ENCODE measurements at places on chromosomes 6 and 20.

DNA sequence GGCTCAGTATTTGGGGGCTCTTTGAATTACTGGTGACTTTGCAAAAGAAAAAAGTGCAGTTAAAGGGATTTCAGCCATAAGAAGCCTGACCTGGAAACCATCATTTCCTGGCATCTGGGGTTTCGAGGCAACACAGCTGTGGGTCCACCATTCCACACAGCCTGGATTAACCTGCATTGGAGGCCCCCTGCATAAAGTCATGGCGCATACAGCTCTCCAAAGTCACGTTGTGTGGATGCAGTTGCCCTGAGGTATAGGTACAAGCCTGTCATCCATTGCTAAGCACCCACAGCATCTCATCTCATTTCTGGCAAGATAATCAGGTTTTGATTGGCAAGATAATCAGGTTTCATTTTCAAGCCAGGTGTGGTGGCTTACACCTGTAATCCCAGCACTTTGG lies 54.5 kb upstream of the TAGAP start:
- DNase-seq: no peak

DNA sequence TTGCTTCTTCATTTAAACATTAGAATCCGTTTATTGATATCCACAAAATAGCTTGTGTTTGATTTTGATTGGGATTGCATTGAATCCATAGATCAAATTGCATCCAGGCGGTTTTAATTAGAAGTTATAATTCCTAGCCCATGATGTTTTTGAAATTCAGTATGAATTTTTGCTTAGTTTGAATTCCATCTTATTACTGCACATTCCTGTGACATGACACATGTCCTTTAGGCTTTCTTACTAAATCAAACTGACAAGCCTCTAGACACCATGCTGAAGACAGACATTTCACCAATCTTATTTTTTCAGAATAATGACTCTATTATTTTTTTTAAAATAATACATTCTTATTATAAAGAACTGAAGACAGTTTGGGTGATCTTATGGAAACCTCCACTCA lies 21.4 kb upstream of the PI16 start:
- DNase-seq: no peak

- DNase-seq: no peak
Observed at GRCh38 chr6:106426250-106426970, 65.9 kb downstream of the CRYBG1 start.

DNA sequence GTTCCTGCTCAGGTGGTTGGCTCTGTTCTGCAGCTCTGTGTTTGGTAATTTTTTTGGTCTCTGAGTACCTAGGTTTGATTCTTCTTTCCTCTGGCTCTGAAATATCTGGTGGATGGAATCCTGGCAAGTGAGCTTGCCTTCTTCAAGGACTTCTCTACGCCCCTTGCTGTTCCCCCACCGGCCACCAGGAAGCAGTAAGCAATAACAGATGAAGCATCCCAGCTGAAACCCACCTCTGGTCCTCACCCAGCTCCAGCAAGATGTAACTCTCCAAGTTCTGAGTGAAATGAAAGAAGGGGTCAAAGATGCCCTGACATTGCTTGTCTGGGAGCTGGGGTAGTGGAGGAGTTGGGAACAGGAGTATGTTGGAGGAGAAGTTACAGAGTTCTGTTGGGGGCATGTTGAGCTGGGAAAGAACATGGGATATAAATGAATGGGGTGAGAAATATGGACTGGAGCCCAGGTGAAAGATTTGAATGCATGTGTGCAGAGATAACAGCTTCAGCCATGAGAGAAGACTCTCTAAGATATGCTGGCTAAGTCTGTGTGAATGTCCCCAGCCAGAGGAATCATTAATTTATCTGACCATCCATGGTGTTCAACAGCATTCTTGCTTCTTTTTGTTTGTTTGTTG lies 51.3 kb upstream of the GLP1R start:
- DNase-seq: no peak

DNA sequence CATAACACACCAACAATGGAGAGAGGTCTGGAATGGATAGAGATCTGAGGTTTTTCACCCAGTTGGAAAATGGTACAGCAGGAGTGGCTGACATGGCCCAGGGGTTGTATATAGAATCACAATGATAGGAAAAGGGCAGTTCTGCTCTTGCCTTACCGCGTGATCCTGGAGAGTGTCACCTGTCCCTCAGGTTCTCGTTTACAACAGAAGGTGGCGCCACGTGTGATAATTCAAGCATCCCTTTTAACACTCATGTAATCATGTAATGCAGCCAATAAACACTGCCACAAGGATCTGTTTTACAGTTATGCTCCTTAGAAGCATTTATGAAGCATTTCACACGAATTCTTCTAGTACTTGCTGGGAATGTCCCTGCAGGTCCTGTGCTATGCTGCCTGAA lies 12.9 kb upstream of the WFDC2 start:
- DNase-seq: no peak

DNA sequence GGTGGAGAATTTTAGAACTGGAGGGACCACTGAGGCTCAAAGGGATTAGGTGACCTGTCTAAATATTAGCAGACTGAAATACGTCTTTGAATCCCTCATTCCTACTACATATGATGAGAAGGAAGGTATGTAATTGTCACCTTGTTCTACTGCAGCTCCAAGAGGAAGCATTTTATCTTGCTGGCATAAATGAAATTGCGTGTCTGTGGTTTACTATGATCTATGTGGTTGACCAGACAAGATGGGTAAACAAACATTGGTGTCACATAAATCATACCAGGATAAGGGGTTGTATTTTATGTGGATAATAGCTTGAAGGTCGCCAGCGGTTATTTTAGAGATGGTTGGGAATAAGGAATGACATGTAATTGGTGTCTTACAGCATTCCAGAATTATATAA lies 78.2 kb downstream of the LAMA4 start:
- no peak for DNase-seq

GRCh38 chr6:13049666-13050254 lies 278.6 kb downstream of the TBC1D7 start:
- no peak for DNase-seq

GRCh38 chr6:5531853-5532375 lies 270.6 kb downstream of the FARS2 start:
- no peak for DNase-seq

- DNase-seq: no peak
Observed at GRCh38 chr6:47248446-47248845, 61.3 kb downstream of the TNFRSF21 start.

- no peak for DNase-seq
Observed at GRCh38 chr20:35334311-35335101, 42.3 kb upstream of the FAM83C start.

Data from stimulated activated naive CD4-positive, alpha-beta T cell treated with Interleukin-2 at 50 U/mL for 16 hours (primary cell).